Natural killer cell (primary cell): ENCODE measurements at places on chromosomes 7 and 10. TPM values are rescaled to one million over a fixed set of nuclear protein-coding genes. Genes with fewer than 3 reads are reported as not detected.

DMBT1 gene
- total RNA-seq, result not detected

GRCh38 chr10:55158633-55159032, 357.6 kb upstream of the PCDH15 start:
- DNase-seq, result no peak

ZNF862 gene
- total RNA-seq, result 28.9 TPM

GRM3 gene
- total RNA-seq, result not detected

TRIM50 gene
- not detected for total RNA-seq

DNA sequence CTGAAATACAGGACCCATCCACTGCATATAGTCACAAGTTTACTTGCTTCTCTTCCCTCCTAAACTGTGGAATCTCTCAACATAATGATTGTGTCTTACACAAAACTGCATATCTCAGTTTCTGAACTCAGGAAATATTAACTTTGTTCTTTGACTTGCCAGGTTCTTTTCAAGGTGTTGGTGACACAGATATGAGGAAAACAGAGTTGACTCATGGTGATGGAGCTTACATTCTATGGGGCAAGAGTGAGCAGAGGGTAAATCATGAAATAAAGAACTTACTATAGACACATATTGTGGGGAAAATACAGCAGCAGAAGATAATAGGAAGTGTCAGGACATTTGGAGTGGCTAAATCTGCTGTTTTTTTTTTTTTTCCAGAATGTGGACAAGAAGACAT, 72.5 kb upstream of the IGFBP3 start:
- DNase-seq, result no peak

GRCh38 chr7:41881331-41882130, 178.6 kb upstream of the INHBA start:
- peak; percentile 77 for DNase-seq

ASB10 gene
- not detected for total RNA-seq
